ENCODE measurements at places on chromosomes 4 and X.

GRCh38 chrX:16185725-16186136 is 18.4 kb downstream of the MAGEB17 start:
- no peak for DNase-seq

- no peak for DNase-seq
Measured at GRCh38 chr4:162406637-162407365, 243.0 kb upstream of the FSTL5 start.

- DNase-seq: no peak
Measured at GRCh38 chrX:42375086-42375485, 402.9 kb downstream of the PPP1R2C start.

DNA sequence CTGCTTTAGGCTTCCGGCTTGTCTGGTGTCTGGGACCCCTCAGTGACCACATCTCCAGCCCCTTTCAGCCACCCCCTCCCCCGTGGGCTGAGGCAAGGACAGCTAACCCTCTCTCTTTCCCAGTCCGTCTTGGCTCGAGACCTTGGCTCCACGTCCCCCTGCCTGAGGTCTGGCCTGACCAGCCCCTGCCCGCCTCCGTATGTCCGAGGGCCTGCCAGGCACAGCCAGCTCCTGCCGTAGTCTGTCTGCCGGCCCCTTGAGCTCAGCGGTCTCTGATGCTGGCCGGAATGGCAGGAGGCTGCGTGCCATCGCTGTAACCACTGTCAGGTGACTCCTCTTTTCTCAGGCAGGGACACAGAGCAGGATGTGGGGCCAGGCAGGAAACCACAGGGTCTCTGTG is 73.3 kb upstream of the LRPAP1 start:
- no peak for DNase-seq

DNA sequence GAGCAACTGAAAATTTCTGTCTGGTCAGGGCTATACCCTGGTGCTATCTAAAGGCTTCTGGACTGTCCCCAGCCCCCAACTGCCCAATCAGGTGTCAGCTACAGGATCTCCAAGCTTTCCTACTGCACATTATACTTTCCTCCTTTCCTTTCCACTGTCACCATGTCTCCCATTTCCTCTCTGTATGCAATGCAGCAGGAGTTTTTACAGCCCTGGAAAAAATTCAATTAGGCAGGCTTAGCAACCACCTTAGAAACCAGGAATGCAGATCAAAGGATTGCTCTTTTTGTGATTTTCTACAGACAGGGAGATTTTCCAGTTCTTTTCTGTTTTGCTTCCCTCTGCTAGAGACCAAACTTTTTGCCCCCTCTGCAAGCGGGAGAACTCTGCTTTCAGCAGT is 6.0 kb upstream of the NAF1 start:
- DNase-seq: no peak

GRCh38 chr4:108830509-108831244 is 67.8 kb upstream of the ETNPPL start:
- no peak for DNase-seq

- no peak for DNase-seq
Measured at GRCh38 chr4:115149106-115149505, 35.7 kb upstream of the NDST4 start.

All from stimulated activated CD4-positive, alpha-beta T cell treated with anti-CD3 and anti-CD28 coated beads, Interleukin-2, amount 100 ng/mL, for 24 hours (primary cell).